Hepatocyte (in vitro differentiated cells): ENCODE measurements at places on chromosomes 5 and 9. TPM values are rescaled to one million over a fixed set of nuclear protein-coding genes. Genes with fewer than 3 reads are reported as not detected.

DNA sequence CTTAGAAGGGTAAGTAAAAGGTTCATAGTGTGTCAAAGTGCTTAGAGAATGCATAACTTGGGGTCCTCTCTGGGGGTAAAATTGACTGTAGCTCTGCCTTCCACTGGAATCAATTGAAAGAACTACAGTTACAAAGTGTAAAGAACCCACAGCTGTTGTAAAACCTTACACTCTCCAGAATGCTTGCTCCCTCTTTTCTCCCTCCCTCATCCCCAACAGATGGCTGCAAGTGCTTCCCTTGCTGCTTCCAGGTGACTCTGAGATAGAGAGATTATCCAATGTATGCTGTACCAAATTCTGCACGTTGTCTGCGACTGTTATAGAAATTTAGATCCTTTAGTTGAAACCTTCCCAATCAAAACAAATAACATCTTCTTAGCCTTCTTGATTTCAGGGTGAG, 126.0 kb downstream of the STK32A start:
- DNase-seq: no peak

DNA sequence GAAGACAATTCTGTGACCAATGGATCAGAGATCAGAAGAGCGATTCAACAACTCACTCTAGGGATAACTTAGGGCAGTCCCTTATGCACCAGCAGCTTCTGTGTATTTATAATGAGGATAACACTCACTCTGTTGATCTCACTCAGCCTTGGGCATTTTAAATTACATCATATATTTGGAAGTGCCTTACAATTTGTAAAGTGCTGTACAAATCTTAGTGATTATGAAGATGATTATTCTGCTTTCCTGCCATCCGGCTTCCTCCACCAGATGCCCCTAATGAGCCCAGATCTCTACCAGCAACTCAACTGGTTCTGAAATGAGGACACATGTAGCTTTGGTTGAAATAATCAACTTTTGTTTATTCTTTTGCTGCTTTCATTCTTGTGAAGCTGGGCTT, 105.3 kb downstream of the PCSK1 start:
- DNase-seq: no peak

MAP1B gene
- total RNA-seq: 40.8 and 82.4 TPM in 2 replicates

DNA sequence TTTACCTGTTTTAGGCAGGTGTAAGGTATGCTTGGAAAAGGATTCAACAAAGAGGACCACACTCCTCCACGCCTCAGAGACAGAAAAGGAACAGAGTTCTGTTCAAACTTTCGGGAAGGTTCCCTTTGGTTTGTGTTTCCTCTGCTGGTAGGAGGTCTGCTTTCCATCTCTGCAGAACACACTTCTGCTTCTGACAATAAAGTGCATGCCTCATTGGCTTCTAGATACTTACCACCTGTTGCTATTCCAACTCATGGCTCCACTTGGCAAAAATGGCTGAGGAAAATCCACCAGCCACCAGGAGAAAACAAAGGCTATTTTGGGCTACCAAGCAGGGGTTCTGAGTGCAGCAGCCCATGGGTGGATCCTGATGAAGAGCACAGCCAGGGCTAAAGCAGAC, 112.7 kb downstream of the NRG2 start:
- DNase-seq: no peak

NUTM2F gene
- total RNA-seq: 0.32 and 0.87 TPM in 2 replicates

GRCh38 chr5:133866160-133866902, 102.1 kb downstream of the C5orf15 start:
- no peak for DNase-seq

DNA sequence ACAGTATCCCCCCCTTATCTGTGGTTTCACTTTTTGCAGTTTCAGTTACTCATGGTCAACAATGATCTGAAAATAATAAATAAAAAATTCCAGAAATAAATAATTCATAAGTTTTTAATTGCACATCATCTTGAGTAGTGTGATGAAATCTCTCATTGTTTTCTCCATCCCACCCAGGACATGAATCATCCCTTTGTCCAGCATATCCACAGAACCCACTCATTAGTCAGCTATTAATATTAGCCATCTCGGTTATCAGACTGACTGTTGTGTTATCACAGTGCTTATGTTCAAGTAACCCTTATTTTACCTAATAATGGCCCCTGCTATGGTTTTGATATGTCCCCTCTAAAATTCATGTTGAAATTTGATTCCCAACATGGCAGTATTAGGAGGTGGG, 40.7 kb downstream of the FAM114A2 start:
- DNase-seq: no peak

GRCh38 chr9:90631964-90632363, 10.7 kb downstream of the DIRAS2 start:
- DNase-seq: no peak

GDA gene
- 23.6 and 28.5 TPM in 2 replicates for total RNA-seq

SYNPO gene
- total RNA-seq: 6.9 and 8.4 TPM in 2 replicates

GRCh38 chr5:135222771-135223170, 176.3 kb downstream of the MACROH2A1 start:
- DNase-seq: no peak

ZNF454 gene
- total RNA-seq: 0.07 TPM in 1 of 2 replicates, not detected in the other

BNC2 gene
- 16.5 and 20.7 TPM in 2 replicates for total RNA-seq

GRCh38 chr5:180111273-180112002, 39.9 kb upstream of the RNF130 start:
- no peak for DNase-seq

SOHLH1 gene
- total RNA-seq: not detected in 2 replicates

- no peak for DNase-seq
These were observed at the start of gene QRFP for GRCh38 chr9:130896233-130897014. QRFP (minus strand) TSS chr9:130896812; CDS start chr9:130893838, 2,974 bp downstream.

GRCh38 chr5:167008705-167009104, 1282.7 kb upstream of the WWC1 start:
- DNase-seq: no peak

- DNase-seq: peak; percentile 80
These were observed 2.5 kb downstream of the EGFL7 start for GRCh38 chr9:136665111-136665703.

GRCh38 chr9:93130861-93131481, 3.1 kb downstream of the NINJ1 start:
- DNase-seq: no peak

- peak; percentile 6 for DNase-seq
These were observed 60.7 kb downstream of the SLC1A1 start for GRCh38 chr9:4550777-4551484.

DNA sequence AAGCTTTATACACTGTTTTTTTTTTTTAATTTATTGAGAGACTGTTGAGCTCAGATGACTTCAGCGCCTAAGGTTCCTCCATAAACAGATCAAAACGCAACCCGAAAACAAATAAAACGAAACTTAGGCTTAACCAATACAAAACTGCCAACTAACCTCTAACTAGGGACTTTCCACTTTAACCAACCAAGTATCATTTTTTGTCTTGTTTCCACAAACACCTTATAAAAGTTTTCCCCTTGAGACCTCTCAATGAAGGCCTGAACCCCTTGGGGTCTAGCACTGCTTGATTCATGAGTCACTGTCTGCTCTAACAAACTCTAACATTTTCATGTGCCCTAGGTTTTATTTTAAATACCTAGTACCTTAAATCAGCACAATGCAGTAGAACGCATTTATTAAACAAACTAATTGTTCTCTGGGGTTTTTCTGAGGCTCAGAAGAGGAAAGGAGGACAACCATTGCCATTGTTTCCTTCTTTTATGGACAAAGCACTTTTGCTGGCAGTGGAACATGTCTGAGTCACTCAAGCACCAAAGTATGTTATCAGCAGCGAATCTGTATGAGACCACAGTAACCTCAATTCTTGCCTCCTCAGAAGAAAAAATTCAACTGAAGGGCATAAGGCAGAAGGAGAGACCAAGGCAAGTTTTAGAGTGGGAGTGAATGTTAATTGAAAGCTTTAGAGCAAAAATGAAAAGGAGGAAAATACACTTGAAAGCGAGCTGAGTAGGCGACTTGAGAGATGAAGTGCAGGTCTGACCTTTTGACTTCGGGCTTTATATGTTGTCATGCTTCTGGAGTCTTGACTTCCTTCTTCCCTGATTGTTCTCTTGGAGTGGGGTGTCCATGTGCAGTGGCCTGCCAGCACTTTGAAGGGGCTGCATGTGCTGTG, 97.7 kb upstream of the HCN1 start:
- DNase-seq: no peak

- no peak for DNase-seq
These were observed 397.4 kb upstream of the SLC24A2 start for GRCh38 chr9:20186231-20186630.

DNA sequence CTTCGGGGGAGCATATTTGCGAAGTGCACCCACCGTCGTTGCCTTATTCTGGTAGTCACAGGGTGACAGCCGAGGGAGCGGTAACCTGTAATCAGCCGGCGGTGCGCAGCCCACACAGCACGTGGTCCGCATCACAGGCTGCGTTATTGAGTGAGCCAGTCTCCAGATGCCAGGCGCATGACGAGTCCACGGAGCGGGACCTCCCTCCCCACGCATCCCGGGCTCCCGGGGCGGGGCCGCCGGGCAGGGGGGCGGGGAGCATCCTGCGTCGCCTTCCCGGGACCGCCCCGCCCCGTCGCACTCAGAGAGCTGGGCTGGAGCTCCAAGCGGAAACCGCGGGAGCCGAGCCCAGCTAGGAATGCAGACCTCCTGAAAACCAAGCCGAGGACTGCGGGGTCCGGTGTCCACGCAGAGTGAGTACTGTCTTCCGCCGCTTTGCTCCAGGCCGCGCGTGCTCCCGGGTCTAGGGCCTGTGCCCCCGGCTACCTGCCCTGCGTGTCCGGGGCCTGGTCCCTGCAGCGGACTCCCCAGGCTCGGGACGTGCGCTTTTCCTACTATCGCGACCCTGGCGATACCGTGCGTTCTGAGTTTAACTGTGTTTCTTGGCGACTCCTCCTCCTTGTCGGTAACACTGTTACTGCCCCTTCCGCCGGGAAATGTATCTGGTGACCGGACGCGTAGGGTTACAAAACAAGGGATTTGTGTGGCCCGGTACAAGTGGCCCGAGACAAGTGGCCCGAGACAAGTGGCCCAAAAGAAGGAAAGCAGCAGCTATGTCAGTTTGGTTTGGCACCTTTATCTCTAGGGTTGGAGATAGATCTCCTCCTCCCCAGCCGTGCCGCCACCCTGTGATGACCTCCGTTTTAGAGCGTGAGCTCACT, 40.6 kb downstream of the CAST start:
- DNase-seq: peak; percentile 96

STK32A gene
- 2.3 and 3.1 TPM in 2 replicates for total RNA-seq

DNA sequence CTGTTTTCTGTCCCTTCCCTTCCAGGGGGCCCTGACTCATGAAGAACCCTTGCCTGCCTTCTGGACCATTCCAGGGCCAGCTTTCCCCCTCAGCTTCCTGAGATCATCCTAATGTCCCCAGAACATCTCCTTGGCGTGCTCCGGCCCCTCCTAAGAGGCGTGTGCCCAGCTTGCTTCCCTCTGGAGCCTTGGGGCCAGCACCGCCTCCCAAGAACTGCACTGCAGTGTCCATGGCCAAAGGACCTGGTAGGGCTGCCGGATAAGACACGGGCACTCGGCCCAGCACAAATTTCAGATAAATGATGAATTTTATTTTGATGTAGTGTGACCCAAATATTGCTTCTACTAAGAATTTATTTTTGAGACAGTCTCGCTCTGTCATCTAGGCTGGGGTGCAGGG, 20.7 kb upstream of the SLC12A7 start:
- no peak for DNase-seq

ANKRD55 gene
- total RNA-seq: 0.20 and 0.28 TPM in 2 replicates

GRCh38 chr5:1292139-1292538, 2.7 kb downstream of the TERT start:
- no peak for DNase-seq

DNA sequence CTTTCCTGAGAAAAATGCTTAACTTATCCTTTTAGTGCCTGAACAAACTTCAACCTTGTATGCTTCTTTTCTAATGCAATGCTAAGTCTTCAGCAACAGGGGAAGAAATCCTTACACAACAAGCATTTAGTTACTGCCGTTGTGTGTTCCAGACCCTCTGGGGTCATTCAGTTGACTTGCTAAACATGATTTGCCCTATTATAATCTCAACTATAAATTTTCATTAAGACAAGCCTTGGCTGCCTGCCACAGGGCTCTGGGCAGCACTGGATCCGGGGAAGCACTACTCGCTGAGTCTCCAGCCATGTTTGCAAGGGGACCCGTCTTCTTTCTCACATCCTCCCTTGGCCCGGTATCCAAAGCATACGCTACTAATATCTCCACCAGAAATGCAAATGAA, 58.1 kb downstream of the PTCH1 start:
- DNase-seq: peak; percentile 57

GRCh38 chr5:150616024-150616470, 24.4 kb upstream of the SYNPO start:
- no peak for DNase-seq

DNA sequence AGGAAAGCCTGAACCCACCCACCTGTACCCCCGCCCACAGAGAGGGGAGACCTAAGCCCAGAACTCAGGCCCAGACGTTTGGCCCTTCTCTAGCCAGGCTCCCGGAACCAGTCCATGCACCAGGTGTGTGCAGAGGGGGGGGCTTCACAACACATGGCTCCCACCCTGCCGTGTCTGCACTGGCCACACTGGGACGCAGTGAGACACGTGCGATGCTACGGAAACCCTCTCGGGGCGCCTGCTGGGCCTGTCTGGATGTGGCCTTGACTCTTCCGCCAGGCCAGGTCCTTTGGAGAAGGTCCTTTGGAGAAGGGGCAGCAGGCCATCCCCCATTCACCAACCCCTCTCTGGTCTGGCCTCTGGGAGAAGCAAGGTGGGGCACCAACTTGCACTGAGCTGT, 58.4 kb upstream of the SARDH start:
- no peak for DNase-seq

GRCh38 chr5:68329554-68330255, 114.1 kb downstream of the PIK3R1 start:
- no peak for DNase-seq

TRIM14 gene
- 10.0 and 12.2 TPM in 2 replicates for total RNA-seq

GRCh38 chr5:89582768-89583339, 699.9 kb upstream of the MEF2C start:
- no peak for DNase-seq

- DNase-seq: peak; percentile 4
These were observed 351.5 kb upstream of the KCNN2 start for GRCh38 chr5:114010362-114010761.

- peak; percentile 22 for DNase-seq
These were observed 1.6 kb downstream of the DCAF12 start for GRCh38 chr9:34124926-34125325.

NMUR2 gene
- 0.40 TPM in 1 of 2 replicates, not detected in the other for total RNA-seq

GRCh38 chr5:44862808-44863207, 54.1 kb downstream of the MRPS30 start:
- no peak for DNase-seq

PTGER4 gene
- total RNA-seq: 1.4 and 7.1 TPM in 2 replicates
